Calu3 (cell line): ENCODE measurements at places on chromosomes 4 and X. TPM values are rescaled to one million over a fixed set of nuclear protein-coding genes. Genes with fewer than 3 reads are reported as not detected.

POF1B gene
- total RNA-seq: 24.1 and 32.5 TPM in 2 replicates

RNF128 gene
- 40.1 and 54.5 TPM in 2 replicates for total RNA-seq

ELK1 gene
- total RNA-seq: 42.4 and 43.9 TPM in 2 replicates

MTM1 gene
- total RNA-seq: 12.7 and 13.2 TPM in 2 replicates

RHOXF2 gene
- not detected in 2 replicates for total RNA-seq

TMSB15A gene
- 1.8 and 1.9 TPM in 2 replicates for total RNA-seq

SLC38A5 gene
- total RNA-seq: 0.33 and 0.54 TPM in 2 replicates

SOX3 gene
- not detected in 2 replicates for total RNA-seq

EPGN gene
- total RNA-seq: 0.40 and 0.51 TPM in 2 replicates

DNA sequence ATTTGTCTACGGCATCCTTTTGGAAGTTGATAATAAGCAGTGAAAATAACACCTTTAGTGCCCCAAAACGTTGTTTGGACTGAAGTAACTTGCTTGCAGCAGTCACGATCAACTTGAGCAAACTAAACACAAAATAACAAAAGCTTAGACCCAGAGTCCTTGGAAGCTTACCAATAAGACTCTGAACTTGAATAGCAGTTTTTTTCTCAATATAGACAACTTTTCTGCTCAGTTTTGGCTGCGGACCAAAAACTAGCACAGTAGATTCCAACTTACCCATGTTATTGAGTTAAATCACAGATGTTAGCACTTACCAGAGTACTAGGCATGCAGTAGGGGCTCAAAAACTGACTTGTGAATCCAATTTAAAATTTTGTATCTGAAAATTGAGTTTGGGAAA lies 746.9 kb downstream of the PCDH19 start:
- DNase-seq: no peak

DNA sequence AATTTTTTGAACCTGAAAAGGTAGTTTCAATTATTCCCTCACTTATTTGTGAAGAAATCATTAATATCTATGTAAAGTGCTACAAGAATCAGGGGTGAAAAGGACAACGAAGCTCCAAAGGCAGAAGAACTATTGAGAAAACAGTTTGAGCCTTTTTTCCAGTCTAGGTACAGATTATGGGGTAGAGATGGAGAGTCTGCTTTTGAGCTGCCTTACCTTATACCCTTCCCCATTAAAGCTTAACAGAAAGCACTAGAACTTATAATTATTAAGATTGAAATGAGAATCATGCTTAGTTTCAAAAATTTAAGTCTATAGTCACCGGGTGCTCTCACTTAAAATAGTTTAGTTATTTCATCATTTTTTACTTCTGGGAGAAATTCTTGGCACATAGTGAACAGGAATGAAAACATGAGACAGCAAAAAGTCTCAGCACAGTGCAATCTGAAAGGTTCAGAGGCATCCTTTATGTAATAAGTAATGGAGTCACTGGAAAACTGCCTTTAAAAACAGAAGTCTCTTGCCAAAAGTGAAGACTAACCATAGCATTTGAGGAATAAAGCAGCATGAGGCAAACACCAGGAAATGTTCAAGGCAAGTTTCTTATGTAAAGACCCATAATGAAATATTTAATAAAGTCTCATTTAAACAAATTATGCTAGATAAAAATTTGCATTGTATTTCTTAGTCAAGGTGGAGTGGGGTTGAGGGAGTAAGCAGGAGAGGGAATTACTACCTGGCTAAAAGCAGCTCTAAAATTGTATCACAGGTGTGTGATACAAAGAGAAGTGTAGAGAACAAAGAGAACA lies 5.1 kb upstream of the DCLK2 start:
- DNase-seq: no peak

- no peak for DNase-seq
These were observed 3.3 kb upstream of the MYOZ2 start for GRCh38 chr4:119132306-119132705.

DNA sequence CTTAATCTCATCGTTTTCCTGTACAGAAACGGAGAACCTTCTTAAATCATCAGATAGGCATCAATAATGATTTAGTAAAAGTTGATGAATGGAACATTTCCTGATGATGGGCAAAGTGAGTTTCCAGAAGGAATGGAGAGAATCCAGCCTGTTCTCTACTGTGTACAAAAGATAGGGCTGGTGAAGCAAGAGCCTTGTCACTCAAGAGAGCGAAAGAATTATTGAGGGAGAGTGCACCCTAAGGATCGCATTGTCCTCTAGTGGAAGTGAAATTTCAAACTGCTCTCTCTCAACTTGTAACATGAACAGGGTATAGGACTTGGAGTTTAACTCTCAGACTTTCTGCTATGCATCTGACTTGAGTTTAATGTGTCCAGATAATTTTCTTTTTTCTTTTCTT lies 69.6 kb downstream of the CDS1 start:
- DNase-seq: no peak

DNA sequence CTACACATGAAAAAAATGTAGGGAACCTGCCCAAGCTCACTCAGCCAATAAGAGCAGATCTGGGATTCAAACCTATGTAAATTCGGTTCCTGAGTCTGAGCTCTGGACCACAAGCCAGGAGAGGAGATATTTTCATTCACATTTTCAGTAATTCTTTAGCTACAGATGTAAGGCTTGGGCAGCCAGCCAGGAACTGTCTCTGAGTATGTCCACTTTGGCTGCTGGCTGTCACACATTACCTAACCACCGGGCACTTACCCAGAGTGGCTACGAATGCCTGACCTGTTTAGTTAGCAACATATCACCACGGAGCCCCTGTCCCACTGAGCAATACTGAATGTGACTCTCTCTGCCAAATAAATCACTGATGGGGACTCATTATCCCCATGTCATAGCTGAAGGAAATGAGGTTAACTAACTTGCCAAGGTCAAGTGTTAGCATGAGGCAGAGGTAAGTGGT lies 15.3 kb downstream of the USP46 start:
- DNase-seq: peak; percentile 19

DNA sequence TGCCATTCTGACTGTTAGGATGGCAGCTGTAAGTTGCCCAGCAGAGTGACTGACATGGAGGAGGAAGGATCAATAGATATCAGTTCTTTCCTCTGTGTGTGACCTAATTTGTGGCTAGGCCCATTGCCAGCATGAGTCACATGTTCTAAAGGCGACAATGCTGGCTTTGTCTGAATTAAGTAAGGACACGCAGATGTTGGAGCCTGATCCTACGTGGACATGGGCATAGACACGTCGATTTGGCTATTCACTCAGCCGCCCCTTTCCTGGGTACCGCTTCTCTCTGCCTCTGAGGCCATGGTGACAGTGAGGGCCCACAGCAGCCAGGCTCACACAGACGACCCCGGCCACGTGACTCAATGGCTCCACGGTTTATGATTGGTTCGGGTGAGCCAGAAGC lies 16.3 kb downstream of the PROM1 start:
- peak; percentile 77 for DNase-seq

DNA sequence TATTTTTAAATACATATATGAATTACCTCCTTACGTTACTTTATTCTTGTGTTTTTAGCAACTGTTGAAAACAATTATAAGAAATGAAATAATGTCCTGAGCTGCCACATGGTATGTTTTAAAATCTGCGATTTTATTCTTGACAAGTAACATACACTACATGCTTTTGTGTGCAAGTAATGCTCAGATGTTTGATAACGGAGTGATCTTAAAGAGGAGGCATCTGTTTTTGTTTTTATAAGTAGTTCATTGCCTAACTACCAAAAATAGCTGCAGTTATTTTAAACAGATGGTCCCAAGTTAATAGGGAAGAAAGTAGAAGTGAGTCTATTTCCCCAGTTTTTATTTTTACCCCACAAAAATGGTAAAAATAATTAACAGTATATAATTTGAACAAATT lies 55.2 kb downstream of the GAB1 start:
- no peak for DNase-seq

GRCh38 chr4:139084804-139085093 lies 69.2 kb downstream of the NOCT start:
- no peak for DNase-seq

DNA sequence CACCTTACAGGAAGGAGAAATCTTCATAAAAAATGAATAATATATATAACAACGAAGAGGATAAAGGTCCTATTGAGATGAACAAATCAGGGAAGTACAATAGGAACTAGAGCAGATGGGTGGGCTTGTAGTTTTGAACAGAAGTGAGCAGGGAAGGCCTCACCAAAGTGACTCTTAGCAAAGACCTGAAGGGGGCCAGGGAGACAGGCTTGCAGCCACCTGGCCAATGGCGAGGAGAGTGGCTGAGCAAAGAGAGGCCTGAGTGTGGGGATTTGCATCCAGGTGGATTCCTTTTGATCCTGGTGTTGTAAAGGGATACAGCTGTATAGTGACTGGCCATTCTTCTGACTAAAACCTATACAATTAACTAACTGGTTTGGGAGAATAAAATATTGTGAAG lies 354.1 kb downstream of the CAMK2D start:
- DNase-seq: no peak

DNA sequence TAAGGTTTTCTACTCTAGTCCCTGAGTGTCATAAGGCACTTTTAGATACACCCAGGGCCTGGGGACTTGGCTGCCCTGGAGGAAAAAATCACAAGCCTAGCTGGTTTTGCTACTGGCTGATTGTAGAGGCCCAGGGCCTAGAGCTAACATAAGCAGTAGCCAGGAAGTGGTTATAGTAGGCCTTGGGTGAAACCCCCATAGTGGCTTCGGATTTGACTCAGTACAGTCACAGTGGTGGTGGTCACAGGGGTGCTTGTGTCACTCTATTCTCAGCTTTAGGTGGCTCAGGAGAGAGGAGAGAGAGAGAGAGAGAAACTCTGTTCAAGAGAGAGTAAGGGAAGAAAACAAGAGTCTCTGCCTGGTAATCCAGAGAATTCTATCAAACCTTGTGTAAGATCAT lies 194.5 kb upstream of the EDA2R start:
- DNase-seq: no peak

GRCh38 chr4:101135371-101136010 lies 211.8 kb downstream of the PPP3CA start:
- no peak for DNase-seq

DNA sequence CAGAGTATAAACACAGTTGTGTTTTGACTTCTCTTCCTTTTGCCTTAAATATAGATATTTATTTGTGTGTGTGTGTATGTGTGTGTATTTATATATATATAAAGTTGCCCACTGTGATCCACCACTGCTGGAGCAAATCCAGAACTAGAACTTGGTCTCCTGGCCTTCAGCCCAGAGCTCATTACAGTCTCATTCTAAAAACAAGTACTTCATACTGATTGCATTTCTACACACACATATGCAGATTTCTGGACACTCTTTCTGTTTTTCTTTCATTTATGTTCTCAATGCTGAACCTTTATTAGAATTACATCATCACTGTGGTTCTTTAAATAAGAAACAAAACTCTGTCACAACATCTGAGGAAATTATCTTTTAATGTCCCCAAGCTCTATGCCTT lies 381 bp downstream of the TXK start:
- no peak for DNase-seq

DNA sequence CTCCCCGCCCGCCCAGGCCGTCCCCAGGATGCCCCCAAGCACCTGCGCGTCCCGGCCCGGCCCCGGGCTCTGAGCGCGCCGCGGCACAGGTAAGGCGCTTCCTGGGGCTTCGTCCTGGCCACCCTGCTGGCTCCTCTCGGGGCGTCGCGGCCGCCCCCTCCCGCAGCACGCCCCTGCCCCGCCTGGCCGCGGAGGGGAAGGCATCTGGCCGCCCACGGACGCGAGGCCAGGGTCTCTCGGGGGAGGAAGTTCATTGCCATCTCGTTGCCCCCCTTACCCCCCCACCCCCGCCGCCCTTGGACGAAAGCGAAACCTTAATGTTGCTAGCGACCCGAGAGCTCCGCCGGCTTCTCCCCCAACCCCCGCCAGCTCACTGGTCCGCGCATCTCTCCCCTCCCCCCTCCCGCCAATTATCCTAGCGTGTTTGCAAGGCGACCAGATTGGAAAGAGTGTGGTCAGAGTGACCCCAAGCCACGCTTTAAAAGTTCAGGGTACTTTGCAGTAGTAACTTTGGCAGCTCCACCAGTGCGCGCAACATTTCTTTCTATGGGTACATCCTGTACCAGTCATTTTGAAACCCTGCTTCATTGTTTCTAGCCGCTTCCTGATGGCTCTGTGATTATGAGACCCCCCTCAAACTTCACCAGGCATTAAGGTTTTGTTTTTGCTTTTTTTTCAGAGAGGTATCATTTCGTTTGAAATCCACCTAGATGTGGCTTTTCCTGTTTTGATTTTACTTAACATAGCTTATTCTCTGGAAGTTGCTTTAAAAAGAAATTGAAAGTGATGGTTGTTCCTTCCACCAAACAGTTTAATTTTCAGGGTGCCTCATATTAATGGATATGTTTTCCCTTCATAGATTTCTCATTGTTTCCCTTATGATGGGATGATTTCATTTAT lies 626 bp downstream of the TBC1D1 start:
- peak; percentile 16 for DNase-seq

DNA sequence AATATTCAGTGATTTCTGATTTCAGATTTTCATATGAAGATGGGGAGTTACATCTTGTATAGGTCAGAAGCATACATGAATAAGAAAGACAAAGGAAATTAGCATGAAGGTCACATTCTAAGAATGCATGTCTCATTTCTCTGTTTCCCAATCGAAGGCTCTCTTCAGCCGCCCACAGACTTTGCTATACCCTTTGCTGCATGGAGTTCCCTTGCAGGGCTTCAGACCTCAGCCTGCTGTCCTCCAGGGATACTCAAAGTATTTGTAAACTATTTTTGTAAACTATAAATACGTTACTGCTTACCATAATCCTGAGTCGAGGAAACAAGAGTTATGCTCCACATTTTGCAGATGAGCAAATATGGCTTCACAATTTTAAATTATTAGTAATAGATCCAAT lies 738.4 kb downstream of the PCDH18 start:
- no peak for DNase-seq

DNA sequence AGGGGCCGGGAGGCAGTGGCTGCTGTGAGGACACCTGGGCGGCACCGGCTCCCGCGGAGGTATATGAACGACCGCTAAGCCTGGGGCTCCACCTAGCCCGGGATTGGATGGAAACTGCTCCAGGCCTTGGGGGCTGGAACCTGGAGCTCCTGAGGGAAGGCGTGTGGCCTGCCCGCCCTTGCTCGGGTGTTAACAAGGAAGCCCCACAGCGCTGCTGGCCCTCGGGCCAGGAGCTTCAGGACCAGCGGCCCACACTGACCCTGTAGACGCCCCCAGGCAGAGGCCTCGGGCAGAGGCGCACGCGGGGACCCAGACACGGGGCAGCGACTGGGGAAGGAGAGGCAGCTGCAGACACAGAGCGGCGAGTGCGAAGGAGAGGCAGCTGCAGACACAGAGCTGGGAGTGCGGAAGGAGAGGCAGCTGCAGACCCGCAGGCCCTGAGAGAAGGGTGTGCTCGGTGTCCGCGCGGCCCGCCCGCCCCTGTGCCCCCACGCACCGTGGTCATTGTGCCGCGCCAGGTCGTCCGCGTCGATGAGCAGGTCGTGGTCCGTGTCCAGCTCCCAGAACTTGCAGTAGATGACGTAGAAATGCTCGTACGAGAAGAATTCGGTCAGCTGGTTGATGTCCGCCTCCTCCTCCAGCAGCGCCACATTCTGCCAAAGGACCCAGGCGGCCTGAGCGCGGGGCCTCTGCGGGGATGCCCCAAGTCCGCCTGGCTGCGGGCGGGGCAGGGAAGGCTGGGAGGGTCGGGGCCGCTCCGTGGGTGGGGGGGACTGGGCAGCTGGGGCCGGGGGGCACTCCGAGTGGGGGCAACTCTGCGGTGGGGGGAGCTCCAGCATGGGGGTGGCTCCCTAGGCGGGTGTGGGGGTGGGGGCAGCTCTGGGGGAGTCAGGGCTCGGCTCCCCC lies 26.7 kb upstream of the GTPBP6 start:
- DNase-seq: no peak
